Type B pancreatic cell (in vitro differentiated cells): ENCODE measurements at places on chromosomes 16 and 17. TPM values are rescaled to one million over a fixed set of nuclear protein-coding genes. Genes with fewer than 3 reads are reported as not detected.

The CCL13 gene
- not detected in 2 replicates for total RNA-seq

The ABCA3 gene
- total RNA-seq, result 10.5 and 12.5 TPM in 2 replicates

- H3K4me3 ChIP-seq, result no peak overlapping the region
- no peaks in the 10 kb centered on the region for H3K27me3 ChIP-seq
- H3K4me1 ChIP-seq, result no peaks in the 10 kb centered on the region
- H3K36me3 ChIP-seq, result no peaks in the 10 kb centered on the region
Observed at GRCh38 chr16:47316442-47317015, 144.3 kb downstream of the ITFG1 start.

DNA sequence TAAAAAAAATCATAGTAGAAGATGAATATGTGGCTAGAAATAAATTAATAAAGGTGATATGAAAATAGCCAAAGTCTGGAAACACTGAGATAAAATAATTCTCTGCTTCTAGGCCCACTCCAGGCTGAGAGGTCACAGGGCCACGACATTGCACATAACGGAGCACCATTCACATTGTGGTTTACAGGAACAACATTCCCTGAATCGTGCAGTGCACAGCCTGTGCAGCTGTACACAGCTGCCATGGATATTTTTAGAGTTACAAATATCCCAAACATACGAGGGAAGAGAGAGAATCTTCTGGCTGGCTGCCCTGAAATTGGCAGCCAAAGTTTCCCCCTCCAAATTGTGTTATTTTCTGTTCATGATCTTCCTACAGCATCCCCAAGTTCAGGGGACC lies 68.8 kb downstream of the GSG1L start:
- no peak overlapping the region for H3K27ac ChIP-seq
- DNase-seq, result no peak
- no peaks in the 10 kb centered on the region for H3K27me3 ChIP-seq
- H3K4me3 ChIP-seq, result no peak overlapping the region
- peaks cover 3% of the 10 kb centered on the region for H3K36me3 ChIP-seq

DNA sequence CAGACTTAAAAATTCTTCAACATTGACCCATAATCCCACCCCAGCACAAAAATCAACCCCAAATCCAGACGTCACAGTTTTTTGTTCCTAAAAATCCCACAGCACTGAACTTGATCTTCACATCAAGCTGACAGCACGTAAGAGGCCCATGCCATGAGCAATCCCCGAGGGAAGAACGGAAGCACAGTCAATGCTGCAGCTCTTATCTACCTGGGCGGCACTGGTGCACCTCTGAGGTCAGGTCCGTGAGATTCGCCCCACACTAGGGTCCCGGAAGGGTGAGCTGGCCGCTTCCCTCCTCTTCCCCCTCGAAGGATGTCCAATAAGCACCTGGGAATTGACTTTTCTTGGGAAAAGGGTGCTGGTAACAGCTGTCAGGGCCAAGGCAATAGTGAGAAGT lies 11.3 kb upstream of the ITGAE start:
- no peak for DNase-seq
- peaks cover 32% of the 10 kb centered on the region for H3K36me3 ChIP-seq
- H3K4me1 ChIP-seq, result no peaks in the 10 kb centered on the region
- H3K27ac ChIP-seq, result no peak overlapping the region

GRCh38 chr17:16512011-16512410 lies 20.0 kb upstream of the LRRC75A start:
- H3K4me1 ChIP-seq, result peaks cover 30% of the 10 kb centered on the region
- no peak overlapping the region for H3K4me3 ChIP-seq
- H3K36me3 ChIP-seq, result no peaks in the 10 kb centered on the region
- H3K27ac ChIP-seq, result no peak overlapping the region

GRCh38 chr17:55500103-55500502 lies 11.1 kb downstream of the SMIM36 start:
- H3K27ac ChIP-seq, result no peak overlapping the region
- no peaks in the 10 kb centered on the region for H3K36me3 ChIP-seq
- no peaks in the 10 kb centered on the region for H3K27me3 ChIP-seq
- H3K4me3 ChIP-seq, result no peak overlapping the region
- H3K4me1 ChIP-seq, result peaks cover 8% of the 10 kb centered on the region
- DNase-seq, result no peak

- H3K27me3 ChIP-seq, result peaks cover 10% of the 10 kb centered on the region
- no peak for DNase-seq
- H3K4me1 ChIP-seq, result no peaks in the 10 kb centered on the region
- no peak overlapping the region for H3K4me3 ChIP-seq
Observed at GRCh38 chr17:16987830-16988601, 16.1 kb upstream of the TNFRSF13B start.

GRCh38 chr16:56306690-56307533 lies 115.6 kb downstream of the GNAO1 start:
- H3K36me3 ChIP-seq, result no peaks in the 10 kb centered on the region
- H3K4me3 ChIP-seq, result no peak overlapping the region
- peaks cover 14% of the 10 kb centered on the region for H3K4me1 ChIP-seq
- H3K27ac ChIP-seq, result no peak overlapping the region
- H3K27me3 ChIP-seq, result no peaks in the 10 kb centered on the region
- DNase-seq, result no peak

GRCh38 chr16:83397601-83398291 lies 410.0 kb upstream of the HSBP1 start:
- peaks cover 21% of the 10 kb centered on the region for H3K4me1 ChIP-seq
- no peaks in the 10 kb centered on the region for H3K36me3 ChIP-seq
- H3K27ac ChIP-seq, result no peak overlapping the region
- H3K27me3 ChIP-seq, result no peaks in the 10 kb centered on the region
- H3K4me3 ChIP-seq, result no peak overlapping the region

GRCh38 chr17:83196973-83197880 lies 117.8 kb downstream of the METRNL start:
- no peak overlapping the region for H3K27ac ChIP-seq
- no peaks in the 10 kb centered on the region for H3K27me3 ChIP-seq
- DNase-seq, result no peak
- peaks cover 9% of the 10 kb centered on the region for H3K4me1 ChIP-seq
- H3K4me3 ChIP-seq, result no peak overlapping the region

- H3K27ac ChIP-seq, result no peak overlapping the region
- DNase-seq, result no peak
- no peak overlapping the region for H3K4me3 ChIP-seq
- H3K27me3 ChIP-seq, result peaks cover 60% of the 10 kb centered on the region
- no peaks in the 10 kb centered on the region for H3K36me3 ChIP-seq
Observed at GRCh38 chr16:49356728-49357488, 16.7 kb upstream of the C16orf78 start.

- H3K36me3 ChIP-seq, result peaks cover 5% of the 10 kb centered on the region
- H3K4me3 ChIP-seq, result no peak overlapping the region
- no peak for DNase-seq
- no peak overlapping the region for H3K27ac ChIP-seq
- no peaks in the 10 kb centered on the region for H3K4me1 ChIP-seq
Observed at GRCh38 chr16:47705266-47705665, 244.1 kb downstream of the PHKB start.

GRCh38 chr17:41734949-41735313 lies 488 bp upstream of the HAP1 start:
- peak overlapping the region; percentile 87 for H3K4me3 ChIP-seq
- H3K27ac ChIP-seq, result no peak overlapping the region
- H3K27me3 ChIP-seq, result peaks cover 70% of the 10 kb centered on the region
- no peak for DNase-seq
- H3K4me1 ChIP-seq, result peaks cover 13% of the 10 kb centered on the region

- no peaks in the 10 kb centered on the region for H3K36me3 ChIP-seq
- H3K4me3 ChIP-seq, result no peak overlapping the region
Observed at GRCh38 chr17:9982159-9982558, 77.1 kb upstream of the RCVRN start.

GRCh38 chr17:49316258-49316570 lies 45.8 kb downstream of the ZNF652 start:
- no peak overlapping the region for H3K27ac ChIP-seq
- no peaks in the 10 kb centered on the region for H3K36me3 ChIP-seq
- H3K4me3 ChIP-seq, result no peak overlapping the region

- H3K4me3 ChIP-seq, result peak overlapping the region; percentile 69
- no peaks in the 10 kb centered on the region for H3K27me3 ChIP-seq
- H3K4me1 ChIP-seq, result peaks cover 31% of the 10 kb centered on the region
- H3K36me3 ChIP-seq, result no peaks in the 10 kb centered on the region
Observed at GRCh38 chr17:62819511-62820221, 11.6 kb upstream of the MARCHF10 start.

DNA sequence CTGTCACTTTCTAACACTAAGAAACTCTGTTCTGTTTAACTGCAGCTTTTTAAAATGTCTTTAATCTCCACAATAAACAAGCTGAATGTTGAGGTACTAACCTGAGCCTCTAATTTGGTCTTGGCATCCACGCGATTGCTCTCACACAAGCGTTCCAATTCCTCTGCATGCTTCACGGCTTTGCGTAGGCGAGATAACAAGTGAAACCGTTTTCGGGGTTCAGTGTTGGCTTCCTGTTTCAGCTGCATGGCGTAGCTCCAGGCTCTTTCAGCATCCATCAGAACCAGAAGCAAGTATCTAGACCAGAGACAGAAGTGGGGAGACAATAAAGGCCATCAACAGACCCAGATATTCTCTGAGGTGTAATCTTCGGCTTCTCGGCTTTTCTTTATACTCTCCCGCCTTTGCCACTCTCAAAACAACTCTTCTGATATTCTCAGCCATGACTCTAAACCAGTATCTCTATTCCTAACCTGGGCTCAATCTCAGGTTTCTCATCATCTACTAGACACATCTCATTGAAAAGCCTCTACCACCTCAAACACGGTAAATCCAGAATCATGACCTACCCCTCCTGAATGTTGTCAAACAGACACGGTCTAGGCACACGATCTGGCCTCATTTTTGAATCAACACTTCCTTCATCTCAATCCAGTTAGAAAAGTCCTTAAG lies 8.3 kb downstream of the SRP68 start:
- no peaks in the 10 kb centered on the region for H3K27me3 ChIP-seq
- DNase-seq, result no peak
- no peak overlapping the region for H3K27ac ChIP-seq
- peaks cover 31% of the 10 kb centered on the region for H3K36me3 ChIP-seq
- no peaks in the 10 kb centered on the region for H3K4me1 ChIP-seq

- H3K4me1 ChIP-seq, result no peaks in the 10 kb centered on the region
- no peak overlapping the region for H3K4me3 ChIP-seq
- H3K27me3 ChIP-seq, result no peaks in the 10 kb centered on the region
Observed at GRCh38 chr16:16148755-16149154, 74.5 kb downstream of the ABCC6 start.
